ENCODE measurements at places on chromosomes 2 and 18.

DNA sequence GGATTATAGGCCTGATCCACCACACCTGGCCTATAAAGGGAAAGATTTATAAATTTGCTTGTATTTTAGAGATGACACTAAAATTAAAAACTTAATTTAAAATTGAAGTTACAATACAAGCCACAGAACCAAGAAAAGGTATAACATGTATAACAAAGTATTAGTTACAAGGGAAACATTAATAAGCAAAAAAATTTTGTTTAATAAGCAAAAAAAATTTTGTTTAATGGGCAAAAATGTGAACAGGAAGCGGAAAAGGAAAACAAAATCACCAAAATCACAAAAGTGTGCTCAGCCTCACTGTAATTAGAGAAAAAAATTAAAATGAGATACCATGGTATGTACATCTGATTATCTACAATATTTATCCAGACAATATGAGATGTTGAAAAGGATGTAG, 15.9 kb upstream of the NDUFV2 start:
- DNase-seq = no peak

- no peak for DNase-seq
Measured at GRCh38 chr2:129575431-129575830, 404.0 kb upstream of the RAB6C start.

DNA sequence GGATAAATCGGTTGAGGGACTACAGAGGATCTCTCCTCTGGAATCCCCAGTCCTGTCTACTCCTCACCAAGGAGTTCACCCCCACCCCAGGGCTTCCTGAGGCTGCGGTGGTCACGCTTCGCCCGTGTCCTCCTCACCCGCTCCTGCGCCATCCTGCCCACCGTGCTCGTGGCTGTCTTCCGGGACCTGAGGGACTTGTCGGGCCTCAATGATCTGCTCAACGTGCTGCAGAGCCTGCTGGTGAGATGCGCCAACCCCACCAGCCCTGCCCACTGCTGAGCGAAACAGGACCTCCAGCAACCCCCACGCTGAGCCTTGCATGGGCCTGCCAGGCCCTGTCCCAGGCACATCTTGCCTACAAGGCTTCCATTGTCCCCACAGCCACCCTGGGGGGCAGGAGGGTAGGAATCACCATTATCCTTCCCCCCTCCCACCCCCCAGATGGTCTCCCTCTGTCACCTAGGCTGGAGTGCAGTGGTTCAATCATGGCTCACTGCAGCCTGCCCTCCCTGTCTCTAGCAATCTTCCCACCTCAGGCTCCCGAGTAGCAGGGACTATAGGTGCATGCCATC, 6.7 kb upstream of the CTDSP1 start:
- no peak for DNase-seq

DNA sequence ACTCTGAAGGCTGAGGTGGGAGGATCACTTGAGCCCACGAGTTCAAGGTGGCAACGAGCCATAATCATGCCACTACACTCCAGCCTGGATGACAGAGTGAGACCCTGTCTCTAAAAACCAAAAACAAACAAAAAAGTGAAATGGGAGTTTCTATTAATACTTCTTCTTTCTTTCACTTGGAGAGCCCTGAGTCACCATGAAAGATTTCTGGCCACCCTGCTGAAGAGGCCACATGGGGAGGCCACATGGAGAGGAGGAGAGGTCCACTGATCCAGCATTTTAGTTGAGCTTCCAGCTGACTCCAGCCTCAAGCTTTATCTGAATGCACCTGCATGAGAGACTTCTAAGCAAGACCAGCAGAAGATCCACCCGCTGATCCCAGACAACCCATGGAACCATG, 74.2 kb upstream of the LAPTM4A start:
- no peak for DNase-seq

GRCh38 chr18:73880387-73880786, 267.2 kb downstream of the FBXO15 start:
- DNase-seq = no peak

- no peak for DNase-seq
Measured at GRCh38 chr2:55550368-55551102, 31.0 kb downstream of the CFAP36 start.

DNA sequence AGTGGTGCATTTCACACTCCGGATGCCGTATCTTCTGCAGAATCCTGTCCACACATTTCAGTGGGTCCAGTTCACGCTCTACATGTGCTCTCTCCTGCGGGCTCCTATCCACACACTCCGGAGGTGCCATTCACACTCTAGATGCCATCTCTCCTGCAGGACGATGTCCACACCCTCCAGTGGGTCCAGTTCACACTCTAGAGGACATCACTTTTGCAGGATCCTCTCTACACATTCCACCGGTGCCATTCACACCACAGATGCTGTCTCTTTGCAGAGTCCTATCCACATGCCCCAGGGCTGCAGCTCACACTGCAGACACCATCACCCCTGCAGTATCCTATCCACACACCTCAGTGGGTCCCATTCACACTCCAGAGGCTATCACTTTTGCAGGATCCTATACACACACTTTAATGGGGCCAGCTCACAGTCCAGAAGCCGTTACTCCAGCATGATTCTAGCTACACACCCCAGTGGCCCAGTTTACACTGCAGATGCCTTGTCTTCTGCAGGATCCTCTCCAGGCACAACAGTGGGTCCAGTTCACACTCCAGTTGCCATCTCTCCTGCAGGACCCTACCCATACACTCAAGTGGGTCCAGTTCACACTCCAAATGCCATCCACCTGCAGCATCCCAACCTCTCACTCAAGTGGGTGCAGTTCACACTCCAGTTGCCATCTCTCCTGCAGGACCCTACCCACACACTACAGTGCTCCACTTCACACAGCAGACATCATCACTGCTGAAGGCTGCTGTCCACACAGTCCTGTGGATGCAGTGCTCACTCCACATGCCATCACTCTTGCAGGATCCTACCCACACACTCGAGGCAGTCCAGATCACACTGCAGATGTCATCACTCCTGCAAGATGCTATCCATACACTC, 2.1 kb upstream of the PXDN start:
- DNase-seq = no peak

DNA sequence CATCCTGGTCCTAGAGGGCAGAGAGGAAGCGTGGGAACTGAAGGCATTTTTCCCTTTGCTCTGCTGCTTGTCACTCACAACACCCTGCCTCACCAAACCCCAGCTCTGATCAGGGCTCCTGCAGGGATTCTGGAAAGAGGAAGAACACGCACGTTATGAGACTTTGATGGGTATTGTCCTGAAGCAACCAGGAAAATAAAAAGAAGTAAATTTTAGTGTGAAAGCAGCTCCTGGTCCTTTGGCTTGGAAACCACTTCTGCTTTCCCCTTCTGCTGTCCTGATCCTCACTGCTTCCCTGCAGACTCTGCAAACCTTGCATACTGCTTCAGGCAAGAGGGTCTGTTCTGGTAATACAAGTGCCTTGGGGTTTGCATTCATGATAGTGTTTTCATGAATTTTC, 164.1 kb downstream of the SLC8A1 start:
- no peak for DNase-seq

DNA sequence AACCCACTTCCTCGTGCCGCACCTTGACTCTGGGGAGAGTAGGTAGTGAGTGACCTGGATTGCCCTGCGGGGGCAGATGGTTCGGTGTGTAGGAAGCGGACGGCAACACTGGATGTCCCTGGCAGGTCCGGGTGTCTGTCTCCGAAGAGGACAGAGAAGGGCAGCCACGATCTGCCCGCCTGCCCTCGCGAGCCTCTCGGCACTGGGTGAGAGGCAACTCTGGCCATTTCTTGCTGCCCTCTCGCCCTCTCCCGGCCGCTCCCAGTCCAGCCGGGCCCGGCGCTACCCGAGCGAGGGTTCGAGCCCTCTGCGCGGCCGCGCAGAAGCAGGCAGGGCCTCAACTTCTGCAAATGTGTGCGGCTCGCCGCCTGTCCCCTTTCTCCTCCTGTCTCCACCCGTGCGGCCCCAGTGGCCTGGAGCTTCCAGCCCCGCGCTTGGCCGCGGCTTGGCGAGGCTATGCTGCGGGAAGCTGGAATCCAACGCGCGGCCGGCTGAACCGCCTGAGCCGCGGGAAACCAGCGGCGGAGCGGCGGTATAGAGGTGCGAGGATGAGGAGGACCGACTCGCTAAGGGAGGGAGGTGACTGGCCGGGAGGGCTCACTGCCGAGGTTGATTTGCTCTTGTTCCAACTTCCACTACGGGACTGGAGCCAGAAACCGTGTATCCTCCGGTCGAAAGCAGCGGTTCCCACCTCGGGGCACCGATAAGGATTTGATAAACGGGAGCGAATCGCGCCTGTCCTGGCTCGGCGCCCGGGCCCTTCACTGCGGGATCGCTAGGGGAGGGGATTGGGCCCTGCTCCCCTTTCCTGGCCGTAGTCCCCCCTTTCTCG, 1.5 kb downstream of the EPAS1 start:
- no peak for DNase-seq

- no peak for DNase-seq
Measured at GRCh38 chr2:13725945-13726344, 906.6 kb upstream of the LRATD1 start.

- DNase-seq = no peak
Measured at GRCh38 chr2:232129483-232129882, 168.0 kb downstream of the DIS3L2 start.

DNA sequence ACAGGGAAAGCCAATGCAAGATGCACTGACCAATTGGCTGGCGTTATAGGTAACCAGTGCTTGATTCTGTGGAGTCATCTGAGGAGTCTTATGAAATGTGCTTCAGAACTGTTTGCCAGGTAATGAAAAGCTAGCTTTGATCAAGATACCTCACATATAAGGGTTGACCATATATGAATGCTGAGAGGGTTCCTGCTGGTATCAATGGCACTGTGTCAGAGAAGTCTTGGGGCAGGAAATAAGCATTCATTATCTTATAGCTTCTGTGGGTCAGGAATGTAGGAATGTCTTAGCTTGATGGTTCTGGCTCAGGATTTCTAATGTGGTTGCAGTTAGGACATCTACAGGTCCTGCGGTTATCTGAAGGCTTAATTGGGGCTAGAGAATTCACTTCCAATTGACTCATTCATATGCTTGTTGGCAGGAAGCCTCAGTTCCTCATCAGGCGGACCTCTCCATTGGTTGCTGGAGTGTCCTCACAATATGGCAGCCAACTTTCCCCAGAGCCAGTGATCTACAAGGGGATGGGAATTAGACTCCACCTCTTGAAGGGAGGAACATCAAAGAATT, 22.1 kb upstream of the TCF7L1 start:
- no peak for DNase-seq

DNA sequence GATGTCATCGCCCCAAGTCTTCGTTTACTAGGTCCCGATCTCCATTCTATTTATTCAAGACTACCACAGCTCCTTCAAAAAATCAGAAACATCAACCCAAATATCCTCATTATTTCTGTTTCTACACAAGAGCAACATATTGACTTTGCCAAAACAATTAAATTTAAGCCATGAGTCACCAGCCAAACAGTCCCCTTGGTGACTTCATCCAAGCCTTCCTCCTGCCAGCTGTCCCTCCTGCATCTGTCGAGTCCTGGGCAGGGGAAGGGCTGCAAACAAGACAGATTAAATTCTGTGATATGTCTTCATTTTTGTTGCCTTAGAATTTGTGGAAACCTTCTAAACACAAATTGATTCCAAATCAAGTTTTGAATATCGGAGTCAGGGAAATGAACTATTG, 110.3 kb downstream of the SP3 start:
- no peak for DNase-seq

DNA sequence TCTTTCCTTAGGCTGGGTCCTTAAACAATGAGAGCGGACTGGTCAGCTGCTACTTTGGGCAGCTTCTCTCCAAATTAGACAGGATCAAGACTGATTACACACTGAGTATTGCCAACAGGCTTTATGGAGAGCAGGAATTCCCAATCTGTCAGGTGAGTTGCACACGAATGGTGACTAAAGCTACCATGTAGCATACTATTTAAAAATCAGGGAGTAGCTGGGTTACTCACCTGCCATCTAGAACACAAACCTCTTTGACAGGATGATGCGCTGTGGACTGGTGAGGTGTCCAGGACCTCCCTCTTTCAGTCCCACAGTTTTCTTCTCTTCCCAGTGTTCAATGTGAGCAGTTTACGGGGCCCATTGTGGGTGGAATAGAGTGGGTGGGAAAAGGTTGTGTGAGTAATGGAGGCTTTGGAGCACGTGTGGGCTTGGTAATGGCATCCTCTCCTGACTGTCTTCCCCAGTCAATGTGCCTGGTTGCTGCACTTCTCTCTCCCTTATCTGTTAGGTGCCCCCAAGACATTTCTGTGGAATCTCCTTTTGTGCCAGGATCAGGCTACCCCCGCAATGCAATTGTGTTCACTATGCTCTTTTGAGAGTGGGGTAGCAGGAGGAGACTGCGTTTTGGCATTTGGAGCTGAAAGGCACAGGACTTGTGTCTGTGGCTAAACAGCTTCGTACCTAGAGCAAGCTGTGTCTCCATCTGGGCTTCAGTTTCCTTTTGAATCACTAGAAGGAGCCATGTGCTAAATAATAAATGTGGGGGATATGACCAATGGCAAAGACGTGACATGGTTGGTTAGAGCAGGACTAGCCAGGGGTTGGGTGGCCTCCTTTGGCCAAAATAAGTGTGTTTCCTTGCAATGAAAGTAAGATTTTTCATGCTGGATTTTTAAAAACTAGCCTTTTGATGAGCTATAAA, 17.7 kb downstream of the SERPINB12 start:
- no peak for DNase-seq

DNA sequence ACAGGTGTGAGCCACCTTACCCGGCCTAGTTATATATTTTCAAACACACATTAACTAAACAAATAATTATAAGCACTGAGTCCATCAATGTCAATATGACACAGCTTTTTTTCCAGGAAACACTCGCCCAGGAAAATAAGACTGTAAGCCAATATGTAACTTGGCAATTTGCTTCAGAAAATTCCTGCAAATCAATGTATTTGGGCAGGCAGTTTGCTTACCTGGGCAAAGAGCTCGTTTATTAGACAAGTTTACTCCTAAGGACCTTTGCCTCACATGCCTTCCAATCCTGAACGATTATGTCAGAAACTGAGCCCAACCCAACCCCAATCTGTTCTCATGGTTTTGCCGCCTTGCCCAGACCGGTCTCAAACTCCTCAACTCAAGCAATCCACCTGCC, 34.7 kb upstream of the NDUFV2 start:
- no peak for DNase-seq

DNA sequence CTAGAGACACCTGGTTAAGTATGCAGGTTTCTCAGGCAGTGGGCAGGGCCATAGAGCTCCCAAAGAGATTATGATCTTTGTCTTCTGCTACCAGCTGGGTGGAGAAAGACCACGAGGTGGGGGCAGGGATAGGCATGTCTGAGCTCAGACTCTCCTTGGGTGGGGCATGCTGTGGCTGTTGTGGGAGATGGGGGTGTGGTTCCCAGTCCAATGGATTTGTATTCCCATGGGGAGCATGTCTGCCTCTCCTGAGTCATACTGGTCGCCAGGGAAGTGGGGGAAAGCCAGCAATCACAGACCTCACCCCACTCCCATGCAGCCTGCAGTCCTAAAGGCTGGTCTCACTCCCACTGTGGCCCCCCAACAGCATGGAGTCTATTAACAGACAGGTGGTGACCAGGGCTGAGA, 31.4 kb upstream of the RHOB start:
- no peak for DNase-seq

DNA sequence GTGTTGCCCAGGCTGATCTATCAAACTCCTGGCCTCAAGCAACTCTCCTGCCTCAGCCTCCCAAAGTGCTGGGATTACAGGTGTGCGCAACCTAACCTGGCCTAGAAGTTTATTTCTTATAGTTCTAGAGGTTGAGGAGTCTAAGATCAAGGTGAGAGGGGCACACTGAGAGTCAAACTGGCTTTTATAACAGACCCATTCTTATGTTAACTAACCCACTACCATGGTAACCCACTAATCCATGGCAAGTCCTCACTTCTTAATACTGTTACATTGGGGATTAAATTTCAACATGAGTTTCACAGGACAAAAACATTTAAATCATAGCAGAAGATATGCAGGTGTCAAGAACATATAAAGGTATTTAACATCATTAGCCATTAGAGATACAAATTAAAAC, 50.6 kb downstream of the MDH1 start:
- DNase-seq = no peak

Measured in stimulated activated CD4-positive, alpha-beta T cell treated with anti-CD3 and anti-CD28 coated beads, Interleukin-12 subunit alpha, Interleukin-12 subunit beta, amount 100 ng/mL, for 48 hours (primary cell).